Aortic smooth muscle cell (primary cell): ENCODE measurements at places on chromosomes 16 and 17. TPM values are rescaled to one million over a fixed set of nuclear protein-coding genes. Genes with fewer than 3 reads are reported as not detected.

The PYDC1 gene
- total RNA-seq: not detected in 2 replicates

The AIPL1 gene
- total RNA-seq: 0.06 and 0.13 TPM in 2 replicates

The ARHGAP44 gene
- total RNA-seq: 5.9 and 6.9 TPM in 2 replicates

The NPIPB2 gene
- 3.7 and 6.6 TPM in 2 replicates for total RNA-seq

The ASB16 gene
- total RNA-seq: 0.13 and 0.44 TPM in 2 replicates

The RANBP10 gene
- 3.6 and 4.7 TPM in 2 replicates for total RNA-seq

The OR1A1 gene
- total RNA-seq: not detected in 2 replicates

The KIF18B gene
- total RNA-seq: 1.7 and 2.6 TPM in 2 replicates

The CTRB1 gene
- total RNA-seq: not detected in 2 replicates

The NAA38 gene
- total RNA-seq: 92.8 and 145 TPM in 2 replicates

The BFAR gene
- 50.3 and 52.3 TPM in 2 replicates for total RNA-seq

The TBC1D3 gene
- not detected in 2 replicates for total RNA-seq

The CXCL16 gene
- total RNA-seq: 1.5 and 2.1 TPM in 2 replicates

The KRTAP3-2 gene
- not detected in 2 replicates for total RNA-seq

The SPN gene
- total RNA-seq: not detected in 2 replicates

The ARL4D gene
- 16.9 and 19.5 TPM in 2 replicates for total RNA-seq

The RTN4RL1 gene
- 1.1 and 14.4 TPM in 2 replicates for total RNA-seq

The CASKIN2 gene
- 5.4 and 7.8 TPM in 2 replicates for total RNA-seq

The GNGT2 gene
- 0.25 and 0.66 TPM in 2 replicates for total RNA-seq
